ENCODE measurements at places on chromosomes 4 and X.

DNA sequence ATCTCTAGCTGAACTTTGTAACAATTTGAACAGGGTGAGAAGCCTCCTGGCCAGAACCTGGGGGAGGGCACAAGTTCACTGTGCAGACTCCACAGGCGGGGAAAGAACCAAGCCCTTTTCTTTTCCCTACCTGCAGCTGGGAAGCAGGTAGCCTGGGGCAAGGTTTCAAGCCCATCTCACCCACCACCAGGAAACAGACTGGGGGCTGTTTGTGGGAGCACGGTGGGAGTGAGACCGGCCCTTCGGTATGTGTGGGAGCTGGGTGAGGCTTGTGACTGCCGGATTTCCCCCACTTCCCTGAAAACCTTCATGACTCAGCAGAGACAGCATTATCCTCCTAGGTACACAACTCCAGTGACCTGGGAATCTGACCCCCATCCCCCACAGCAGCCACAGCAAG is 211.7 kb downstream of the ZNF674 start:
- DNase-seq: no peak

DNA sequence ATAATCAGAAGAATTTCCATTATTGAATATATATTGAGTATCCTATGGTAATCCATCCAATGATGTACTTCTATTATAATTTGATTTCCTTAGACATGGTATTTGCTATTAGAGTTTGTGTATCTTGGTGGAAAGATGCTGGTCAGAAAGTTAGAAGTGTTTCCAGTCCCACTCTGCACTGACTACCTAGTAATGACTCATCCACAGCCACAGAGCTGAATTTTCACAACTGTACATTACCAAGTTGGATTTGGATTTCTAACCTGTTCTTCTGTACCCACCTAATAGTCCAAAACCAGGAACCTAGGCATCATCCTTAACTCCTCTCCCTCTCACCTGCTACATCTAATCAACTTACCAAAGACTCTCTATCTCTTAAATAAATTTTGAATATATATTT is 145.4 kb downstream of the REELD1 start:
- DNase-seq: no peak

- DNase-seq: no peak
Measured at GRCh38 chr4:154464654-154465053, 26.9 kb downstream of the DCHS2 start.

- no peak for DNase-seq
Measured at GRCh38 chr4:149065753-149066152, 623.5 kb upstream of the NR3C2 start.

GRCh38 chrX:23066588-23067281 is 67.0 kb downstream of the DDX53 start:
- no peak for DNase-seq

- no peak for DNase-seq
Measured at GRCh38 chr4:2064276-2064991, 5.3 kb downstream of the NAT8L start.
